ENCODE measurements at places on chromosomes 2 and 18.

DNA sequence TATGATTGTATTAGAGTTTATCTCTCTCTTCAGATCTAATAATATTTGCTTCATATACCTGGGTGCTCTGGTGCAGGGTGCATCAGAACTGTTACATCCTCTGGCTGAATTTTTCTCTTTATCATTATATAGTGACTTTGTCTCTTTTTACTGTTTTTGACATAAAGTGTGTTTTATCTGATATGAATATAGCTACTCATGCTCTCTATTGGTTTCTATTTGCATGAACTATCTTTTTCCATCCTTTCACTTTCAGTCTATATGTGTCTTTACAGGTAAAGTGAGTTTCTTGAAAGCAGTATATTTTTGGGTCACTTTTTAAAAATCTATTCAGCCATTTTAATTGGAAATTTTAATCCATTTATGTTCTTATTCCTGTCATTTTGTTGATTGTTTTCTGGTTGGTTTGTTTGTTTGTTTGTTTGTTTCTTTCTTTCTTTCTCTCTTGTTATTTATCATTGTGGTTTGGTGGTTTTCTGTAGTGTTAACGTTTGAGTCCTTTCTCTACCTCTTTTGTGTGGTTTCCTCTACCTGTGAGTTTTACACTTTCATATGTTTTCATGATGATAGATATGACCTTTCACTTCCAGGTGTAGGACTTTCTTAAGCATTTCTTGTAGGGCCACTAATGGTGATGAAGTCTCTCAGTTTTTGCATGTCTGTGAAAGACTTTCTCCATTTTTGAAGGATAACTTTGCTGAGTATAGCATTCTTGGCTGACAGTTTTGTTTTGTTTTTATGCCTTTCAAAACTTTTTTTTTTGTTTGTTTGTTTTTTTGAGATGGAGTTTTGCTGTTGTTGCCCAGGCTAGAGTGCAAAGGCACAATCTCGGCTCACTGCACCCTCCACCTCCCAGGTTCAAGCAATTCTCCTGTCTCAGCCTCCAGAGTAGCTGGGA, 54.9 kb downstream of the CCNT2 start:
- no peak for DNase-seq

GRCh38 chr2:232200195-232200594, 178.4 kb upstream of the ALPP start:
- DNase-seq: no peak

GRCh38 chr2:68698567-68699377, 35.8 kb upstream of the ARHGAP25 start:
- DNase-seq: no peak

DNA sequence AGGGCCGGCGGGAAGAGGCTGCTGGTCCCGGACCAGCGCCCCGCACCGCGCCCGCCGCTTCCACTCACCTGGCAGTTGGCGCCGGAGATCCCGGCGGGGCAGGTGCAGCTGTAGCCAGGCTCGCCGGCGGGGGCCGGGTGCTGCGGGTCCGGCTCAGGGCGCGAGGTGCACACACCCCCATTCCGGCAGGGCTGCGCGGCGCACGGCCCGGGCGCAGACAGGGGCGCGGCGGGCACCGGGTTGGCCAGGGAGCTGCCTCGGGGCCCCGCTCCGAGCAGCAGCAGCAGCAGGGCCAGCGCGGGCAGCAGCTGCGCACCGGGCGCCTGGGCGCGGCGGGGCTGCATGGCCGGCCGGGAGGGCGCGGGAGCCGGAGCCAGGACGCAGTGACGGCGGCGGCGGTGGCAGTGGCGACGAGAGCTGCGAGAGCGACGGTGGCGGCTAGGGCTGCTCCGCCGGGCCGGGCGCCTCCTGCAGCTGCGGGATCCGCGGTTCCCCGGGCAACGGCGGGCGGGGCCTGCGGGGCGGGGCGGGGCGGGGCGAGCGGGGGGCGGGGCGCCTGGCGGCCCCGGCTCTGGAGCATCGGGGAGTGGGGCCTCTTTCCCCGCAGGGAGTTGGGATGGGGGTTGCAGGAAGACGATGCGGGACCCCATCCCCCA, at the start of gene DNER:
Gene DNER, minus strand, starts transcription at position 476 of the 656 bp plus-strand sequence. Its CDS starts 132 bp downstream, at position 344.
- DNase-seq: no peak

DNA sequence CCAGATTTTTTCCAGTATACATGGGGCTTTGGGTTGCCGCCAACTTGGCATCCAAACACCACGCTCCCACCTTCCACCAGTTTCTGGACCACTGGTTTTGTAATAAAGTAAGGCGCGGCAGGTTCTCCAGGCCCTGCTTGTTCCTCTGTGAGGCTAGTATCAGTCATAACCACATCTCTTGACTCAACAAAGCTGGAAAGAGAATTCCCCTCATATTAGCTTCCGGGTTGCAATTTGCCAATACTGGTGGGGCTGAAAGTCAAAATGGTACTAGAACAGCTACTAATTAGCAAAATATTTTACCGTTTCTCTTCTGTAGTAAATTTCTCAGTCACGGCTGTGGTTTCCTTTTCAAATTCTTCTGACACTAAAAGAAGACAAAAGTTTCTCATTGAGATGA, 25.0 kb downstream of the TTN start:
- DNase-seq: no peak

GRCh38 chr2:37566517-37566981, 104.9 kb downstream of the CDC42EP3 start:
- no peak for DNase-seq

GRCh38 chr2:157480182-157480961, 36.5 kb upstream of the CYTIP start:
- DNase-seq: no peak

- DNase-seq: no peak
Measured at GRCh38 chr2:143429932-143430679, 300.9 kb downstream of the ARHGAP15 start.

DNA sequence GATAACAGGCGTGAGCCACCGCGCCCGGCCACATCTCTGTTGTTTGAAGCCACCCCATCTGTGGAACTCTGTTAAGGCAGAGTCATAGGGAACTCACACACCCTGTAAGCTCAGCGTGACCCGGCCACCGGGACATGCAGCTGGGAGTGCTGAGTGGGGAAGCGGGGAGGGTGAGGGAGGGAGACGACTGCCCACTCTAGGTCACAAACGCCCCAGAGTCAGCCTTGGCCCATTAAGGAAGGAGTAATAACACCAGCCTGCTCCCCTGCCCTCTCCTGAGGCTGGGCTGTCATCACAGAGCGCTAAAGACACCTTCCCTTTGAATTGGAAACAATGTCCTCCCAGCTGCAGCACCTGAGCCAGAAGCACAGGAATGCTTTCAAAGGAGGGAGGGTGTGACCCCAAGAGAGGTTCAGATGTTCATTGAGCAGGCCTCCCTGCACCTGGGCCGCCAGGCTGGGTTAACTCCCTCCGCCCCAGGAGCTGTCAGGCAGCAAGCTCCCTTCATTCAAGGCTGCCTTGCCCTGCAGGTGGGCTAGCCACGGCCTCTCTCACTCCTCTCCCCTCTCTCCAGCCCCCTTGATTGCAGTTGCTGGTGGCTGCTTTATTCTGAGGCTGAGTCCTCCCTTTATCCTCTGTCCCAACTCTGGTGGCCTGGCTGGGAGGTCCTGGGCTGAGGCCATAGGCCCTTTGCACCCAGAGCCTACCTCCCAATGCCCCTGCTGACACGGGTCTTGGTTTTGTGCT, 77.2 kb upstream of the HPCAL1 start:
- DNase-seq: no peak

DNA sequence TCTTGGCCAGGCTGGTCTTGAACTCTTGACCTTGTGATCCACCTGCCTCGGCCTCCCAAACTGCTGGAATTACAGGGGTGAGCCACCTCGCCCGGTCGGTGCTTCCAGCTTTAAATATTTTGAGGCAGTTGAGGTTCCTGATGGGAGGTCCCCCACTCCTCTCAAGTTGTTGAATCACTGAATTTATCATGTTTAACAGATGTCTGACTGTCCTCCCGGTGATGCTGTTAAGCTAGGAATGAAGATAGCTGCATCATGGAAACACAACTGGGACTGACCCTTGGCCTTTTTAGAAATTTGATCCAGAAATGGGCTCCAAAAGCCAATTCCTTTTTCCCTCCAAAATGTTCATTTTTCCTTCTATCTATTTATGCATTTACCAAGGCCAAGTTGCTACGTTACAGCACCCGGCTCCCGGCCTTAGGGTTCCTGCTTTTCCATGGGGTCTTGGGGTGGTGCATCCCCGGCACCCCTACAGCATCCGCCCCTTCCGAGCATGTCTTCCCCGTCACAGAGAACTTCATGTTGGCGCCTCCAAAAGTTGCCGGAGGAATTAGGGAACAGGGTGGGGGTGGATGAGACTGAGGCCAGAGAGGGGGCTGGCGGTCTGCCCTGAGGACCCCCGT, 43.9 kb downstream of the PAX8 start:
- DNase-seq: no peak

- DNase-seq: no peak
Measured at GRCh38 chr18:55256226-55256928, 297.1 kb upstream of the CCDC68 start.

- no peak for DNase-seq
Measured at GRCh38 chr2:26769089-26769761, 5.1 kb downstream of the SLC35F6 start.

GRCh38 chr2:182901748-182902147, 35.3 kb upstream of the FRZB start:
- no peak for DNase-seq

- DNase-seq: no peak
Measured at GRCh38 chr2:1625281-1626001, 118.9 kb downstream of the PXDN start.

DNA sequence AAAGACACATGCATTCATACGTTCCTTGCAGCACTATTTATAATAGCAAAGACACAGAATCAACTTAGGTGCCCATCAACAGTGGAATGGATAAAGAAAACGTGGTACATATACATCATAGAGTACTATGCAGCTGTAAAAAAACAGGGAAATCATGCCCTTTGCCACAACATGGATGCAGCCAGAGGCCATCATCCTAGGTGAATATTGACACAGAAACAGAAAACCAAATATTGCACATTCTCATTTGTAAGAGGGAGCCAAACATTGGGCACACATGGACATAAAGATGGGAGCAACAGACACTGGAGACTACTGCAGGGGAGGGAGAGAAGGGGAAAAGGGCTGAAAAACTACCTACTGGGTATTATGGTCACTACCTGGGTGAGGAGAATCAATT, 73.5 kb downstream of the SESTD1 start:
- no peak for DNase-seq

DNA sequence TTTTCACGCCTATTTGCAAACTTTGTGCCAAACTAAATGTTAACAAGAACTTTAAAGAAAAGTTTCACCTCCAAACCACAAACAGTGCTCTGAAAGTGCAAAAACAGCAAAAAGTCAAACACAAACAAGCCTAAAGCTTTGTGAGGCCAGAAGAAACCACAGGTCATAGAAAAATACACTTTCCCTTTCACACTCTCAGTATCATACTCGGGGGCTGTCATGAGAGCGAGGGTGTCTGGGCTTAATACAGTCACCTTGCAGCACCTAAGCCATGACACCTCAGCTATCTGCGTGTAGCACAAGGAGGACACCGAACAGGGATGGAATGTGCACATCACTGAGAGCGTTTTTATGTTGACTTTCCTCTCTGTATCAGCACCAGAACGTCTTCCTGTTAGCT, 26.6 kb upstream of the SEH1L start:
- DNase-seq: no peak

GRCh38 chr2:95268211-95269035, 5.8 kb upstream of the PROM2 start:
- no peak for DNase-seq

DNA sequence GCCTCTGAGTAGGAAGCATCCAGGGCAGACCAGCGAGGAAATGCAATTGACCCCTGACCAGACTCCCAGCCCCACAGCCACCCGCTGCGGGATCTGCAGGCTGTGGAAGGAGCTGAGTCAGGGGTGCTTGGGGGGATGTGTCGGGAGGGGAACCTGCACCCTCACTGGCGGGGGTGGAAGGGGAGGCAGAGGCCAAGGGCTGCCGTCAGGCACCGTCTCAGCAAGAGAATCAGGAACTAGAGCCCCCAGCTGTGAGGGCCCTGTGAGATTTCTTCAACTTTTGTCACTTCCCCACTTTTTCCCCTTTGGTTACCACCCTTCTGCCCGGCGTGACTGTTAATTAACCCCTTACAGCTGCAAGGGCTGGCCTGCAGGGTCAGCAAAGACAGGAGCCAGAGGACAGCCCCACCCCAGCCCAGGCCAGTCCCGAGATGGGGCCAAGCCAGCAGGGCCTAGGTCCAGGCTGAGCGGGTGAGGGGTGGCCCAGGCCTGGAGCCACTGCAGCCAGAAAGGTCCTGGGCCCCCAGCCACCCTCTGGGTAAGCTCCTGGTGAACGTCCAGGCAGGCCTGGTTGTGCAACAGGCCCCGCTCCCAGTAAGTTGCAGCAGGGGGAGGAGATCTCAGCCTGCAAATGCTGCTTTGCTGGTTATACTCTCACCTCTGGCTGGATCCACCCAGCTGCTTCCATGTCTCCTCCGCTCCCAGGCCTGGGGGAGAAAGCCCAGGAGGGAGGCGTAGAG, 147.0 kb upstream of the ID2 start:
- no peak for DNase-seq

DNA sequence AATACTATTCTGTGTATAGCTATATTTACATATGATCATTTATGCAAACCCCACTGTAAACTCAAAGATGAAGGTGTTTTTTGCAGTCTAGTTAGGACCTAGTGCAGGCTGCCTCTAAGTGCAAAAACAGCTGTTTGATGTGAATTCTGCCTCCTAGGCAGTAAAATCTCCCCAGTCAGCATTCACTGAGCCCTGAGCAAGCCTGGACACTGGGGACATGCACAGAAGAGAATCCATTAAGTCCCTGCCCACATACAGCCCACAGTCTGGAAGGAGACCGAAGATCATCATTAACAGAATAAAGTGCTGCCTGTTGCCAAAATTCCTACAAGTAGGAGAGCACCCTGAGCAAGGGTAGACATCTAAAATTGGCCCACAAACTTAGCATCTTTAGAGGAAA, 14.4 kb upstream of the BIN1 start:
- no peak for DNase-seq

DNA sequence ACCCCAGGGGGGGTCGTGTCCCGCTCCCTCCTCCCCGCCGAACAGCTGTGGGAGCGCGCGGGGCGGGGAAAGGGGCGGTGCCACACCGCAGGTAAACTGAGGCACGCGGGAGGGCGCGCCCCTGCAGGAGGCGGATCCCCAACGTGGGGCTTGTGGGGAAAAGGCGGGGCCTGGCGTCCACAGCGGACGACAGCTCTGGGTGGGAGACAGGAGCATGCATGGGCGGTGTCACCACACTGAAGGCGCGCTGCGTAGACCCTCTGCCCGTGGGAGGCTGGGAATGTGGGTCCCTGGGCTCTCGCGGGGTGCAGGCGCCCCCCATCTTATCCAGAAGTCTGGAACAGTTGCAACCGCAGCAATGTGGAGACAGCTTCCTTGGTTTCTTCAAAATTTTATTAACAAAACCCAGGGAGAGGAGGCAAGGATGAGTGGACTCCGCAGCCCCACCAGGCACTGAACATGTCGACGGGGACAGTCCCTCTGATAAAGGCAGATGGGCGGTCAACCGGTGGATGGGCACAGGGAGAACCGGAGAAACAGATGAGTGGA, 723 bp upstream of the MBD1 start:
- no peak for DNase-seq

DNA sequence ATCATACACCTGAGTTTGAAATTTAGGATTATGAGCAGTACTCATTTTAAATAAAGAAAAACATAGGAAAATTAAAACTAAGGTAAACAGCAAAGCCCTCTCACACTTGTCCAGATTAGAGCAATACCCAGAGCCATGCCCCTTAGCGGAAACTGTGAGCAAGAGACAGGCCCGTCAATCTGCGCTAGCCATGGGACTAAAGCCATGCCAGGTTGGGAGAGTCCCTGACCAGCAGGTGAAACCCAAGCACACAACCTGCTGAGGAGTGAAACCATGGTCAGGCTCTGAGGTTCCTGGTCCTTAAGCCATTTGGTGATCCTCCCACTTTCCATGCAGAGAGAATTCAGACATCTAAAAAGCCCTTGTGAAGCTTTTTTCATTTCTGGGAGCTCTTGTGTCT, 494.3 kb downstream of the STK39 start:
- no peak for DNase-seq

Data from stimulated activated CD4-positive, alpha-beta T cell treated with anti-CD3 and anti-CD28 coated beads, Interleukin-1b, Interleukin-23, amount 100 ng/mL, for 1 hour (primary cell).